ENCODE measurements at places on chromosomes 6 and 20.
A peak's percentile ranks its signal among the peaks of the same experiment; 100 is the strongest.

- no peak for DNase-seq
Observed at GRCh38 chr20:60585651-60586050, 627.4 kb downstream of the CDH26 start.

GRCh38 chr20:2455771-2456497 lies 14.7 kb downstream of the SNRPB start:
- DNase-seq = no peak

DNA sequence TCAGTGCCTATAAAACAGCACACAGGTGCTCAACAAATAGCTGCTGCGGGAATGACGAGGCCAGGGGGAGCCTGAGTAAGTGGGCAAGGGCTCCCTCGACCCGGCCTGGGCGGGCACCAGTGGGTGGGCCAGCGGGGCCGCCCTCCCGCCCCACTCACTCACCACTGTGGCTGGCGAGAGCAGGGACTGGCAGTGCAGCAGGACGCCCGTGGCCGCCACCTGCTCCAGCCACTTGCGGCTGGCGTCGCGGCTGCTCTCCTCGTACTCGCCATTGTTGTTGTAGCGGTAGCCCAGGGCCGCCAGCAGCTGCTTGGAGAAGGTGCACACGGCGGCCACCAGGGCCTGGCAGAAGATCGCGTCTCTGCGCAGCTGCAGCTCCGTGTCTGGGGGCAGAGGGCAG lies 191.5 kb downstream of the PREX1 start:
- no peak for DNase-seq

- no peak for DNase-seq
Observed at GRCh38 chr6:12842114-12842513, 125.5 kb downstream of the PHACTR1 start.

DNA sequence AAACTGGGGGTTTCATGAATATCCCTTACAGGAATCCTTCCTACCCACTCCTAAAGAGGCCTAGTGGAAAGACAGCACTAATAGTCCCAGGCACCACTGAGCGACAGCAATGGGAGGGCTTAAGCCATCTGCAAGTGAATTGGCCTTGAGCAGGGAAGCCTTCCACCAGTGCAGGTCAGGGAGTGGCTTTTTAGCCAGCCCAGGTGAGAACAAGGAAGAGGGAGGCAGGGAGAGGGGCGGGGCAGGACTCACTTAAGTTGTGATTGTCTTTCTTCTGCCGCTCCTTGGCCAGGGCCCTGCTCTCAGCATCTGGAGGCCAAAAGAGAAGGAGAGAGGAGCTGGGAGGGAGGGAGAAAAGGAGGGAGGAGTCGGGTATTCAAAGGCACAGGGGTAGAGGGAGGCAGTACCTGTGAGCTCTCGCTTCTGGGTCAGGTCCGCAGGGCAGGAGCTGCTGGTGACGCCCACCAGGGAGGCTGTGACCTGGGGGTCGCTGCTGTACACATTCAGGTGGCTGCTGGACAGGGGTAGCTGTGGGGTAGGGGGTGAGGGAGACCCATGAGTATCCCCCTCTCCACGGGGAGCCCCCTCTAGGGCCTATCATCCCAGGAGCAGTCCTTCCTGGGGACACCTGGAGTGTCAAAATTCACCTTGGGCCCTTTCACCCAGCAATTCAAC lies 47.8 kb downstream of the TFEB start:
- DNase-seq = no peak

DNA sequence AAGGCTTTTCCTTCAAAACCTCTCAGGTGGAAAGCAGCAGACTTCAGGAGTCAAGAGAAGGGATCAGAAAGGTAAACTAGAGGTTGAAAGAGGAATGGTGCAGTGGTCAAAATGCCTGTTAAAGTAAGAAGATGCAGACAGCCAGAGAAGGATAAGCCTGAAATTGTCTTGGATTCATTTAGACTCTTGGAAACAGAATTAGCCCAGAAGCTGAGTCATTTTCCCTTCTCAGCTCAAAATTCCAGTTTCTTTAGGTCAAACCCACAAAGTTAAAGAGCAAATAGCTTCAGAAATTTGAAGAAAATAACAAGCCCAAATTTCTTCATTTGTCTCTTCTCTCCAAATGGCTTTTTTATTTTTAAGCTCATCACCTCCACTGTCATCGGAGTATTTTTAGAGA lies 73.9 kb downstream of the DHX35 start:
- no peak for DNase-seq

GRCh38 chr20:35636095-35636494 lies 20.5 kb downstream of the SPAG4 start:
- no peak for DNase-seq

DNA sequence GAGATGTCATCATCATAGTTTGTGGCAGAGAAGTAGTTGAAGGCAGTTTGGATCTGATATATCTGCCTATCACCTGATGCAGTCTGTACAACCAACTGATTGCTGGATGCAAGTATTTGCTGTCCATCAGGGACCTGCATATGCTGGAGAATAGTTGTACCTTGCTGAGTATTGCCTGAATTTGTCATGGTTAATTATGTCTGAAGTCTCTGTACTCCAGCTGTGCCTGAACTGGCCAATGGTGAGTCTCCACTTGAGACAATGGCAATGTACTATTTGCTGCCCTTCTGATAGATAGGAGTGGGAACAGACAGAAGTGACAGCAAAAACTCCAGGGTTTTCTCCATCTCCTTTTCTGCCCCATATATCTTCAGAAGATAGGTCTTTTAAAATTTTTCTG lies 531.5 kb downstream of the EPHA7 start:
- no peak for DNase-seq

GRCh38 chr6:127177030-127177922 lies 58.8 kb downstream of the RSPO3 start:
- no peak for DNase-seq

DNA sequence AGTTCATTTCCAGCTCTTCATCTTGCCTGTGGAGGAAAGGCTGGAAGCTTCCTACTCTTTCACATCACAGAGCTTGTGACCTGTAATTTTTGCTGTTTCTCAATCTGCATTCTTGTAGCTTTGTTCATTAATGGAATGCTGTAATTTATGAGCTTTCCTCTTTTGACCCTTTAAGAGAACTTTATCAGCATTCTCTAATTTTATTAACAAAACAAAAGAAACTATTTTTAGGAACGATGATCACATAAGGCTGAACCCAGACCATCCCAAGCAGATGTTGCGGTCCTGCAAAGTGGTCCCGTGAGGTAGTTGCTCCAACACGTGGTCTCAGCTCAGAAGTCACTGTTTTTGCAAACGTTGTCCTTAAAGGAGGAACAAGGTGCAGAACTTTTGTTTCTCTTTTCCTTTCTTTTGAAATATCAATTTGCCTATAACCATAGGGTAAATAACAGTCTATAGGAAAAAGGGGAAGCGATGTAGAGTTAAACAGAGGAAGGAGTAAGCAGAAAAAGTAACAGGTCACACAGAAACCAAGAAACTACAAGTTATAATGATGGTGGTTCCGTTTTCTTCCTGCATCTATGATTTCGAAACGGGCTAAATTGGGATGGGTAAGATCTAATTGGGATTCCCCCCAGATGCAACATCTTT lies 121.3 kb upstream of the PHACTR1 start:
- DNase-seq = no peak

DNA sequence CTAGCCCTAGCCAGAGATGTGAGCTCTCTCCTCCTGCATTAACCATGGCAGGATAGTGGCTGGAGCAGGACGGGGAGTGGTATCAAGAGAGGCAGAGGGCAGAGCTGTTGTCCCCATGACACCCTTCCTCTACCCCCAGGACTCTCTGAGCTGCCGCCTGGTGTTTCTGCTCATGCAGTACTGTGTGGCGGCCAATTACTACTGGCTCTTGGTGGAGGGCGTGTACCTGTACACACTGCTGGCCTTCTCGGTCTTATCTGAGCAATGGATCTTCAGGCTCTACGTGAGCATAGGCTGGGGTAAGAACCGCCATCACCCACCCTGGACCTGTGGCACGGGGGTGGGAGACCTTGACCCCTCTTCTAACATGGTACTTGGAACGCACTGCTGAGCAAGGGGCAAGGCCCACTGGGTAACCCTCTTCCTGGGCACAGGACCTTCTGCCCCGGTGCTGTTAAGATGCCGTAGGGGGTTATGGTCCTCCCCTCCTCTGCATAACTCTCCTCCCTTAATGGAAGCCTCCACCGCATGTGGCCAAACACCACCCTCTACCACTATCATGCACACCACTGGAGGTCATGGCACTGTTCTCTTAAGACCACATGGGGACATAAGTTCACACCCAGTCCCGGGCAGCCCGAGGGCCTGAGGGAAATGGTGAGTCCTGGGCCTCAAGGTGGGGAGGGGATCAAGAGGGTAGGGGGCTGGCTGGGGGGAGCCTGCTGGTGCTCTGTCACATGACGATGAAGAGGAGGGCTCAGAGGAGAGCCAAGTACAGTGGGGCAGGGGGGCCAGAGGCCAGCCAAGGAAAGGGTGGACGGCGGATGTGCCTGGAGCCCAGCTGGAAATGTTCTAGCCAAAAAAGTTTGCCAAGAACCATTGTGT lies 25.1 kb downstream of the GLP1R start:
- DNase-seq = no peak

- DNase-seq = no peak
Observed at GRCh38 chr6:132215805-132216204, 185.5 kb downstream of the MOXD1 start.

DNA sequence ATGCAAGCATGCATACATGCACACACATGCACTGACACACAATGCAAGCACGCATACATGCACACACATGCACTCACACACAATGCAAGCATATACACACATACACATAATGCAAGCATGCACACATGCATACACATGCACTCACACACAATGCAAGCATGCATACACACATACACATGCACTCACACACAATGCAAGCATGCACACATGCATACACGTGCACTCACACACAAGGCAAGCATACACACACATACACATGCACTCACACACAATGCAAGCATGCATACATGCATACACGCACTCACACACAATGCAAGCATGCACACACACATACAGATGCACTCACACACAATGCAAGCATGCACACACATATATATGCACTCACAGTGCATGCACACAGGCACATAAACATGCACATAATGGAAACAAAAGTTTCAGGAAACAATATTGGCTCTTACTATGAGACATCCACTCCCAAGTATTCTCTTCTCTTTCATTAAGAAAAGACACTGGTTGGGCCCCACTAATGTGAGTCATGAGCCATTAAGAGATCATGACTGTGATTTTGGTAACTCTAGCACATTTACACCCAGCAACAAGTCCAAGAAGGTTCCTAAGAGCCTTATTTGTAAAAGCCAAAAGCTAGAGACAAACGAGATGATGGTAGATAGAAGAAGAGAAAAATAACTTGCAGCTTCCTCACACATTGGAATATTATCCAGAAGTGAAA lies 22.2 kb downstream of the APCDD1L start:
- no peak for DNase-seq

DNA sequence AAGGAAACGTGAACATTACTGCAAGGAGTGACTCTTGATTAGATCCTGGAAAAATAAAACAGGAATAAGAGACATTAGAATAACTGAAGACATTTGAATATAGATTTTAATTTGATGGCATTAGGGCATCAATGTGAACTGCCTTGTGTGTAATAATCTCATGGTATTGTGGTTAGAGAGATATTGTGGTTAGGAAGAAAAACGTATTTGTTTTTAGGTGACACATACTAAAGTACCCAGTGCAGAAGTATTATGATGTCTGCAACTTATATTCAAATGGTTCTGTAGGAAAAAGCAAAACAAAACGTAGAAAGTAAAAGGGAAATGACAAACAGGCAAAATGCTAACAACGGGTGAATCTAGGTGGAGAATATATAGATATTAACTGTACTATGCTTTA lies 65.9 kb upstream of the OGFRL1 start:
- no peak for DNase-seq

DNA sequence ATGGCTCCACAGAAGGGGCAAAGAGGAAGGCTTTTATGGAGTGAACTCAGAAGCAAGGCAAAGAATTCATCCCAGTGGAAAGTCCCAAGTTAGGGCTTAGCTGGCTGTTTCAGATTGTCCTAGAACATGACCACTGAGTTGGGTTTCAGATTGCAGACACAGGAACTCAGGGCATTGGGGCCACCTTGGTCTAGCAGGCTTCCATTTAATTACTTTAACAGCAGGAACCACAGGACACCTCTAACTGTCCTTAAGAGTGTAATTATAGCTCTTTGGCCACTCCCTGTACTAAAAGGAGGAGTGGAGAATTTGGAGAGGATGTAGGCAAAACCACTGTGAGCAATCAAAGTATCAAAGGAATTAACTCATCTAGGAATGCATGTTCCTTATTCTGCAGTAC lies 150.6 kb upstream of the AGPAT4 start:
- no peak for DNase-seq

- DNase-seq = no peak
Observed at GRCh38 chr6:137852811-137853210, 14.2 kb upstream of the TNFAIP3 start.

GRCh38 chr6:158232316-158233213 lies 64.4 kb downstream of the GTF2H5 start:
- peak; percentile 49 for DNase-seq

- DNase-seq = no peak
Observed at GRCh38 chr6:90288404-90288803, 8.2 kb downstream of the BACH2 start.

- no peak for DNase-seq
Observed at GRCh38 chr20:18267815-18268214, 20.5 kb upstream of the ZNF133 start.

- no peak for DNase-seq
Observed at GRCh38 chr6:3305831-3306230, 47.1 kb downstream of the PSMG4 start.

- no peak for DNase-seq
Observed at GRCh38 chr20:47319517-47320252, 36.8 kb downstream of the ZMYND8 start.

- no peak for DNase-seq
Observed at GRCh38 chr20:8994045-8994444, 74.8 kb upstream of the PLCB4 start.

- DNase-seq = no peak
Observed at GRCh38 chr6:158015188-158015506, 33.5 kb downstream of the SYNJ2 start.

DNA sequence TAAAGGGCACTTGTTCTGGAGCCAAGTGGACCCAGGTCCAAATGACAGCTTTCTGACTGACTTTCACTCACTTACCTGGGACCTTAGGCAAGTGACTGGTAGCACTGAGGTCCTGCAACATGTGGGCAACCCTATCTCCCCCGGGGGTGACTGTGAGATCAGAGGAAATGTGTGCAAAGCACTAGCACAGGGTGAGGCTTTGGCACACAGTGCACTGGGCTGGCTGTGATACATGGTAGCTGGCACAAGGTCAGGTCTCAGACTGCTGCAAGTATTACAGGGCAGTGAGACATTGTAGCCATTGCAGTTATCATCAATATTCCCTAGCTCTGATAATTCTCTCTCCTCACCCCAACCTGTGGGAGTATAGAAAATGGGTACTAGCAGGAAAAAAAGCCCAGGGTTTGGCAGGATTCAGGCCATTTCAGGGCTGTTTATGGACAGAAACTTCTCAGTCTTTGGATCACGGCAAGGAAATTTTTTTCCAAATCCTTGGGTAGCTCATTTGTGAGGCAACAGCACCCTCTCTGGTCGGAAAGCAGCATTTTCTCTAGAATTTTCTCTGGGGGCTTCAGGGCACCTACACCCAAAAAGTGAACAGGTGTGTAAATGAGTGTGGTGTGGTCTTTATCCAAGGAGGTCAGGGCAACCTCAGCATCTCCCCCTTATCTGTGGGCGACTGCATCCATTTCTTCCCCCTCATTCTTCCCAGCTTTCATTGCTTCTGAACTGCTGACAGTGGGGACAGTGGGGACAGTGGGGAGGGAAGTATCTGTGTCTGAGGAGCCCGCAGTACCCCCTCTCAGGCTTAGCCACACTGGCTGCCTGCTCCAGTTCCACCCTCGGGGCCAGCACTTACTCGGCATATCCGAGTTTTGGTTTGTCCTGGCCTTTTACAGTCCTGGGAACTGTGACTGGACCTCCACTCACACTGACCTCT lies 148.7 kb upstream of the PHACTR3 start:
- peak; percentile 11 for DNase-seq

- DNase-seq = no peak
Observed at GRCh38 chr6:5580736-5581581, 319.6 kb downstream of the FARS2 start.

All from CD4-positive, alpha-beta T cell treated with Interleukin-12 subunit alpha and Interleukin-12 subunit beta, for 1 hour (primary cell).